NCI-H460 (cell line): ENCODE measurements at places on chromosomes 3 and 15. TPM values are rescaled to one million over a fixed set of nuclear protein-coding genes. Genes with fewer than 3 reads are reported as not detected.

DNA sequence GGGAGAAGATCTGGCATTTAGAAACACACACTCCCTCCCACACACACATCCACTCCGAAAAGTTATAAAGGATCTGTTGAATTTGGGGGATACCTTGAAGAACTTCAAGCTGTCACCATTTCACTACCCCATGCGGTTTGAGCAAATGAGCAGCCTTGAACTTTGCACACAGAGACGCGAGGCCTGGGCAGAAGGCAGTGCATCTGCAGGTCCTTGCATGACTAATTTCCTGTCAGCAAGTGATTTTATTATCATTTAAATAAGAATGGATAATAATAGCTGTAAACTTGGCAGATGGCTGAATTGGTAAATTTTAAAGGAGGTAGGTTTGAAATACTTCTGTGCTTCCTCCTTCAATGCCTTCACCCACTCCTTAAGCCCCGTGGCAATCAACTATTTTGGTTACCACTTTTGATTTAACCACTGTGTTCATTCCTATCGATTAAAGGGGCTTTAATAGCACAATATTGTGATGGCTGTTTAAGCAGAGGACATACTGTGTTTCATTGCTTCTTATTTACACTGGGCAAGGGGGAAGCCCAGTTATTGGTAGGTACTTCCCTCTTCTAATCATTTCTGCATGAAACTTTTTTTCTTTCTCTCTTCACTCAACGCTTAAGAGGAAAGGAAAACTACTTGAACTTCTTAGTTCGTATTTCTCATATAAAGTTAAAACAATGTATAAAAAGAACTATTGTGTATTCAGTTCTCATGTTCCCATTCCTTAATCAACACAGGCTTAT is 108.1 kb downstream of the ROBO2 start:
- no peak for DNase-seq

Gene PDZRN3
- total RNA-seq, result 0.05 TPM in 1 of 2 replicates, not detected in the other

- no peak for DNase-seq
Measured at GRCh38 chr3:155444771-155445170, 151.3 kb upstream of the STRIT1 start.

- no peak for DNase-seq
Measured at GRCh38 chr3:127610105-127610504, 11.9 kb downstream of the MCM2 start.

- no peak for DNase-seq
Measured at GRCh38 chr15:79418693-79419279, 13.3 kb upstream of the MINAR1 start.

DNA sequence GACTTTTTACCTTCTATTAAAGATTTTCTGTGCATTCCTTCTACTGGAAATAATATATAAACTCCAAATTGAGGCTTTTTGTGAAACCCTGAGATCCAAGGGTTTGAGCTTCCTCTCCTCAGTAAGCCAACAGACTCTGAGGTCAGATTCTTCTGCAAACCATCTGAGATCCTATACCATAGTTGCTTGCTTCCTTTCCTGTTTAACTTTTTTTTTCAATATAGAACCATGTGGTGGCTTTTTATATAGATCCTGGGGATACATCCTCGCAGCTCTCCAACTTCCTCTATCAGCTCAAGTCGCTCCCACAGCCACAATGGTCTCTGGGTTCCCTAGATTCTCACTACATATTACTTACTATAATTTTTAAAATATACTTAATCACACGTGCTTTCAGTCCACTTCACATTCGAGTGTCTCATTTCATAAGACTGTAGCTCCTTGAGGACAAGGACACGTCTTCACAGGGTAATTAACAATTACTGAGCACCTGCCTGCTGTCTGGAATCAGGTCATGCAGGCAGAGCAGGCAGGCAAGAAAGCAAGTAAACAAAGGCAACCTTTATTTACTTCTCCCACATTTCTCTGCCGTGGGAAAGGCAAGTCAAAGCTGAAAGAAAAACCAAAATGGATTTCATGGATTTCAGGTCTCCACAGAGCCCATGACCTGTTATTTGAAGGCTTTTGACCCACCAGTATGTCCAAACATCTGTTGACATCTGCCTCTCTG is 941.5 kb downstream of the FHIT start:
- DNase-seq, result no peak

Gene GRAMD2A
- 0.25 and 0.43 TPM in 2 replicates for total RNA-seq

DNA sequence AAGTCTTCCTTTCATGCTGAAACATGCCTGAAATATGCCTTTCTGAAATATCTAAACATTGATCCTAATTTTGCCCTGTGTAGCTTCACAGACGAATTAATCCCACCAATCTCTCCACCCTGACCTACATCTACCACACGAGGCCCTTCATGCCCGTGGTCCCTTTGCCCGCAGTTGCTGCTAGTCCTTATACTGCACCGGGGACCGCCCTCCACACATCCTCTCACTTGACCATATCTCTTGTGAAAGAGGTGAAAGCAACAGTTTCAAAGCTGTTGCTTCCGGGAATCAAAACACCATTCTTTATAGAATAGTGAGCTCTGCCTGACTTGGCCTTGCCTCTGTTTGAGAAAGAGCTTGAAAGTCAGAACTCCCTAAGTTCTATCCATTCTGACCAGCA is 499.5 kb downstream of the NTRK3 start:
- DNase-seq, result no peak

DNA sequence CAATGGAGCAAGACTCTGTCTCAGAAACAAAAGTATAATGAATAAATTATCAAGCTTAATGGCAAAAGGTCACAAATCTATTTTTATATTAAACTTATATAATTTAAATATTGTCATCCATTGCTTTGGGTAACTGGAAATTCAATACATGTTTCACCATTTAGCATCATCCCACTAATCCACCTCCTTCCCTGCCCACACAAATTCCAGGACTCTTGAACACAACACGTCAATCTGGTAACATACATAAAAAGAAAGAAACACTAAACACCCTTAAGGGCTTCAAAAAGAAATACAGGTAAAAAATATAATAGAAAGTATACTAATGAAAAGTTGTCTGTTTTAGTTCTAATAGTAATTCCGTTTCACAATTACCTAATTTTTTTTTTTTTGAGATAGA is 149.4 kb downstream of the STAG1 start:
- DNase-seq, result no peak

DNA sequence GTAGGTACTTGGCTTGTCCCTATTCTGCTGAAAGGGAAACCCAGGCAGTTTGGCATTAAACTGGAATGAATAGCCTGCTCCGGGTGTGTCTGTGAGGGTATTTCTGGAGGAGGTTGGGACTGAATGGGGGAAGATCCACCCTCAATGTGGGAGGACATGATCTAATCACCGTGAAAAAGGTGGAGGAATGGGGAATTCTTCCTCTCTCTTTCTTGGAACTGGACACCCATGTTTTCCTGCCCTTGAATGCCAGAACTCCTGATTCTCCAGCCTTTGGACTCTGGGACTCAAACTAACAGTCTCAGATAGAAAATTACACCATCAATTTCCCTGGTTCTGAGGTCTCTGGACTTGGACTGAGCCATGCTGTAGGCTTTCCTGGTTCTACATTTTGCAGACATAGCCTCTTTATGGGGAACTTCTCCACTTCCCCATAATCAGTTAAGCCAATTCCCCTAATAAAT is 391.7 kb downstream of the EDEM1 start:
- no peak for DNase-seq
